ENCODE measurements at places on chromosomes 7 and 10. TPM values are rescaled to one million over a fixed set of nuclear protein-coding genes. Genes with fewer than 3 reads are reported as not detected.

ADAM22 gene
- total RNA-seq: 0.37 TPM

ANKRD61 gene
- not detected for total RNA-seq

ABCC2 gene
- total RNA-seq: 1.6 TPM

ADAM12 gene
- total RNA-seq: 23.6 TPM

GIMAP2 gene
- 0.55 TPM for total RNA-seq

FAM25A gene
- not detected for total RNA-seq

MKX gene
- total RNA-seq: 0.57 TPM

ERVW-1 gene
- not detected for total RNA-seq

C10orf67 gene
- total RNA-seq: 0.14 TPM

RARRES2 gene
- 46.9 TPM for total RNA-seq

GPRIN2 gene
- total RNA-seq: under 0.01 TPM

MYH16 gene
- not detected for total RNA-seq

NODAL gene
- total RNA-seq: not detected

CCDC6 gene
- 20.6 TPM for total RNA-seq

FRMD4A gene
- 10.7 TPM for total RNA-seq

FGFR2 gene
- total RNA-seq: 0.71 TPM

IL15RA gene
- total RNA-seq: 4.4 TPM

HMX3 gene
- not detected for total RNA-seq

MBL2 gene
- total RNA-seq: not detected

NKX6-2 gene
- total RNA-seq: not detected

VPS37D gene
- total RNA-seq: 5.7 TPM

COL28A1 gene
- not detected for total RNA-seq

LBX1 gene
- total RNA-seq: not detected

ACSM6 gene
- total RNA-seq: not detected

CALN1 gene
- not detected for total RNA-seq

WDFY4 gene
- not detected for total RNA-seq

SNX10 gene
- total RNA-seq: 0.37 TPM

PIP gene
- total RNA-seq: not detected

All from smooth muscle cell of bladder (primary cell).